ENCODE measurements at places on chromosomes 6 and 20. TPM values are rescaled to one million over a fixed set of nuclear protein-coding genes. Genes with fewer than 3 reads are reported as not detected.

BFSP1 gene
- total RNA-seq = not detected

CAPN11 gene
- not detected for total RNA-seq

CD24 gene
- 4.4 TPM for total RNA-seq

DNA sequence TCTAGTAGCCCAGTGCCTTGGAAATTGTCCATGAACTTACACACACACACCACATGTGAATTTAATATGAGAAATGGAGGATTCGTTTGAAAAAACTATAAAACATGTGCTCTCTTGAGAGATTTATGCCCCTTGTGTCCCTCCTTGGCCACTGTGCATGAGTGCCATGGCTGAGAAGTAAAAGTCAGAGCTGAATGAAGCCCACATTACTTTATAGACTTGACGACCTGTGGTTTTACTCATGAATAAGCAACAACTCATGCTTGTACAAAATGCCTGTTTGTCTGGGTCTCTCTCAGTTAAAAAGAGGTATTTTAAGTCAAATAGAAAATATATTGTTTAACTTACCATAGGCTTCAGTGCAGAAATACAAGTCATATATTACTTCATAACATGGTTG, 102.7 kb downstream of the KCNQ5 start:
- no peak for DNase-seq

DNA sequence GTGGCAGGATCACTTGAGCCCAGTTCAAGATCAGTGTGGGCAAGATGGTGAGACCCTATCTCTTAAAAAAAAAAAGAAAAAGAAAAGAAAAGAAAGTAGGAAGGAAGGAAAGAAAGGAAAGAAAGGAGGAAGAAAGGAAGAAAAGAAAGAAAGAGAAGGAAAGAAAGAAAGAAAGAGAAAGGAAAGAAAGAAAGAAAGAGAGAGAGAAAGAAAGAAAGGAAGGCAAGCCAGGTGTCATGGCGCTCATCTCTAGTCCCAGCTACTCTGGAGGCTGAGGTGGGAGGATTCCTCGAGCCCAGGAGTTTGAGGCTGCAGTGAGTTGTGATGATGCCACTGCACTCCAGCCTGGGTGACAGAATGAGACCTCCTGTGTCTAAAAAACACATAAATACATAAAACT, 11.5 kb upstream of the SRC start:
- DNase-seq = no peak

DNA sequence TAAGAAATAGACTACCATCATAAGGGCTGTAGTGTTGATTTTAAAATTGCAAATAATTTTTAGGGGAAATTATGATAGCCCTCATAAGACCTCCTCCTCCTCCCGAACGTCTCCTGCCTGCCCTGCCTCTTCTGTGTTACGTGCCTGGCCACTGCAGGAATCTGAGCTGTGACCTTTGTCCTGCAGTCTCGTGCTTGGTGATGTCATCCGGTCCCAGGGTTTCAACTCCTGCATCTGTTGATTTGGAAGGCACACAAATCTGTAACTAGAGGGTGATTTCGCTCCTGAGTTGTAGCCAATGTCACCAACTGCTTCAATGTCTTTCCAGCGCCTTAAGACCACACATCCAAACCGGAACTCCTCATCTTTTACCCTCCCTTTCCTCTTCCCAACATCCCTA, 163.2 kb downstream of the AIG1 start:
- no peak for DNase-seq

GRCh38 chr20:48455651-48456365, 372.0 kb downstream of the PREX1 start:
- no peak for DNase-seq

DNA sequence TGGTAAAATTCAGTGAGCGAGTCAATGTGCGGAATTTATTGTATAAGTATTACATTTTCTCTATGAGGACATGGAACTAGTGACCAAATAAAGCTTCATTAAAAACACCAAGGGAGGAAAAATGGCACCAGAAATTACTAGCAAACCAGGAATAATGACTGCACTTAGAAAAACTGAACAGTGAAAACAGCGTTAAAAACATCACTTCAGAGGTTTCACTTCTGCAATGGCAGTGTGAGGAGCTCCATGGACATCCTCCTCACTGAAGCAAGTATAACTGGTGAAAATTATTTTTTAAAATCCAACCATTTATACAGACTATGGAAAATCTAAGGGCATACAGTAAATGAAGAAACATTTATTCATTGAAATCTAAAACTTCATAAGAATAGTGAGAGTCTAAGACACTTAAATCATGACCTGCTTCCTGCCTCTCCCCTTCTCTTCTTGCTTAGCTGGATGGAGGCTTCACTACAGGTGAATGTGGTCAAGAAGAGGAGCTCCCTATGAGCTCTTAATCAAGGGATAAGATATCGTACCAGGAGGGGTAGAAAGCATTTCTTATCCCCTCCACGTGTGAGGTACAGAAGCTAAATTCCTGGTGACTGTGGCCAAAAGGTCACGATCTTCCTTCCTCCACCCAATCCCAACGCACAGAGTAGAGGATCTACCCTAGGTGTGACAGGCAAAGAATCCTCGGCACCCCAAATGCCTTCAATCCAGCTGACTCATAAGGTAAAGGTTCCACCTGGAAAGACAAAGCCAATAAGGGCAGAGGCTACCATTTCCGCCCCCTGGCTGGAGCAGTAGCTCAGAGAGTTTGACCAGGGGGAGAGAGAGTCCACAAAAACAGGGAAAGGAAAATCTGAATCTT, 12.3 kb upstream of the ASF1A start:
- no peak for DNase-seq

GRCh38 chr6:44452725-44453124, 65.2 kb downstream of the CDC5L start:
- no peak for DNase-seq

DNA sequence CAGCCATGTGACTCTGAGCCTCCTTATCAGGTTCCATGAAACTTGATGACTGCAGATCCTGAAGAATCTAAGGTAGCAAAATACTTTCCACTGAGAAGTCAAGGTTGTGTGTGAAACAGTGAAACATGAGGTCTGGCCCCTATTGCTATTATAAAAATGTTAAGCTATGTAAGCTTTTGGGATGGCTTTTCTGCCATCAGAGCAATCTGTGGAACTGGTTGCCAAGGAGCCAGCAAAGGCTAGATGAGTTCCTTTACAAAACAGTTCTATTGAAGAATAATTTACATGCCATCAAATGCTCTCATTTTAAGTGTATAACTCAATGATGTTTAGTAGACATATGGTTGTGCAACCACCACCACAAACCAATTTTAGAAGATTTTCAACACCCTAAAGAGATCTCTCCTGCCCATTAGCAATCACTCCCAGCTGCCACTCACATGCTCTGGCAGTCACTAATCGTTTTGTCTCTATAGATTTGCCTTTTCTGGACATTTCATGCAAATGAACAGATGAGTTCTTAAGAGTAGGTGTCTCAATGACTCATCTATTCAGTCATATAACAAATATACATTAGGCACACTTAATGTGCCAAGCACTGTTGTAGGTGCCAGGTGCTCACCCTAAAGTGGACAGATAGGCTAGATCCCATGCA, 19.9 kb upstream of the MEP1A start:
- DNase-seq = no peak

DNA sequence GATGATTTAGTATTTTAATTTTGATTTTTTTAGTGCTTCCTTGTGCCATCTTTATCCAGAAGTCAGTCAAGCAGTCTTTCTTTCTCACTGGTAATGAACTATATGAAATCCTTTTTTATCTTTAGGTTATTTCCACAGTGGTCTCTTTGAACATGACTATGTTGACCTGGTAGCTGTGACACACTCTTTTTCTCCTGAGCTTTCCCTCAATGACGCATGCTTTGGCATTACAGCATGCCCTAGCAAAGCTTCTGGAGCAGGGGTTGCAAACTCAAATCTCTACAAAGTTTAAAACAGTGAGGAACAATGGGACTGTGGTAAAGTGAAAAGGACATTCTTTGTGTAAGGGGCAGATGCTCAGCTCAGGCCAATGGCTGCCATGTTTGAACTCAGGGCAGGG, 4.5 kb upstream of the PLAGL1 start:
- DNase-seq = no peak

GRCh38 chr6:72216222-72217068, 330.1 kb downstream of the RIMS1 start:
- no peak for DNase-seq
